ENCODE measurements at places on chromosomes 5 and 9.

- DNase-seq, result peak; percentile 55
Observed at GRCh38 chr9:128921881-128922763, 1.3 kb downstream of the PHYHD1 start.

DNA sequence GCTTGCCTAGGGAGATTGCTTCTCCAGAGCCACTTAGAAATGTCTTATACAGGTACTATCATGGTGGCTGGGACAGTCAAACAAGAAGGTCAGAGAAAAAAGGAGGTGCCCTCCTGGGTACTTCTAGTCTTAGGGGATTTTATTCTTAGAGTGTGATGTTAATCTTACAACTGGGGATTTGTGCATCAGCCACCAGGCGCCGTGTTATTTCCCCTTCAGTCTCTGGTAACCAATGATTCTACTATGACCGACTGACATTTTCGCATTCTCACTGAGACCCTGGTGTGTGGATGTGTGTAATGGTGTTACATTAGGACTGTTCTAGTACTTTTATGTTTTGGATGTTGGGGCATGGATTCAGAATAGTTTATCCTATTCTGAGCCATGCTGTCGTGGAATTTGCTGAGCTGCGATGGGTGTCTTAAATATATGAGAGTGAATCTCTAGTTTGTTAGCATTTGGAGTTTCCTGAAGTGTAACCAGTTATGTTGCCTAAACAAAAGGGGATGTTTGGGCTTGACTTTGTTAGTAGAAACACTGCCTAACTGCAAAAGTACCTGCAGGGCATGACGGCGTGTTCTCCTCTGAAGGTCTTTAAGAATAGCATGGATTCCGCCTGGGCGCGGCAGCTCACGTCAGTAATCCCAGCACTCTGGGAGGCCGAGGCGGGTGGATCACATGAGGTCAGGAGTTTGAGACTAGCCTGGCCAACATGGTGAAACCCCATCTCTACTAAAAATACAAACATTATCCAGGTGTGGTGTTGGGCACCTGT lies 175.2 kb upstream of the DAP start:
- DNase-seq, result no peak

DNA sequence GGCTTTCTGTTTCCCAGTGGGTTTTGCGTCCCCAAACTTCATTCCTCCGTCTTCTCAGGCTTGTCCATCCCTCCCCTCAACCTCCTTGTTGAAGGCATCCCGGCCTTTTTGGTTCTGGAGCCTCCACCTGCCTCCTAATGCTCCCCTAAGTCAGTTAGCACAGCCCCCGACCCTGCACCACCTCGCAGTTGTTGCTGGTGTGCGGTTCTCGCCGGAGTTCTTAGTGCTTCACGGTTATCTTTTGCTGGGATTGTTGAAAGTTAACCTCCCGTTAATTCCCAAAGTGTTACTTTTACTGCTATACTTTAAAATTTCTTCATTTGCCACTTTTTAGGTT lies 447 bp downstream of the UBLCP1 start:
- DNase-seq, result no peak

GRCh38 chr9:120688758-120689157 lies 25.5 kb downstream of the MEGF9 start:
- no peak for DNase-seq

GRCh38 chr5:39161578-39161977 lies 57.8 kb downstream of the FYB1 start:
- no peak for DNase-seq

DNA sequence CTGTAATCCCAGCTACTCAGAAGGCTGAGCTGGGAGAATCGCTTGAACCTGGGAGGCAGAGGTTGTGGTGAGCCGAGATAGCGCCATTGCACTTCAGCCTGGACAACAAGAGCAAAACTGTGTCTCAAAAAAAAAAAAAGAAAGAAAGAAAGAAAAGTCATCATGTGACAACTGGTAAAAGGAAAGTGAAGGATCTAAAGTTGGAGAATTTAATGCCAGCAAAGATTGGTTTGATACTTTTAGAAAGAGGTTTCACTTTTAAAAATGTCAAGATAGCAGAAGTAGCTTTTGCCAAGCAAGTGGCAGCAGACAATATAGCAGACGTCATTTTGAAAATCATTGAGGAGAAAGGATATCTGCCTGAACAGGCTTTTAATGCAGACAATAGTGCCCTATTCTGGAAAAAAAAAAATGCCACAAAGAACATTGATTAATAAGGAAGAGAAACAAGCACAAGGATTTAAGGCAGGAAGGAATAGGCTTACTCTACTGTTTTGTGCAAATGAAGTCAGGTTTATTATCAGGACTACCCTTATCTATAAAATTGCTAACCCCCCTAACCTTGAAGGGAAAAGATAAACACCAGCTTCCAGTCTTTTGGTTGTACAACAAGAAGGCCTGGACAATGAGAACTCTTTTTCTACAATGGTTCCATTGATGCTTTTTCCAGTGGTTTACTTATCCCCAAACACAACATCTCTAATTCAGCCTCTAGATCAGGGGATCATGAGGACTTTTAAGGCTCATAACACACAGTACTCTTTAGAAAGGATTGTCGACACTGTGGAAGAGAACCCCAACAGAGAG lies 12.0 kb downstream of the PKD2L2 start:
- DNase-seq, result no peak

DNA sequence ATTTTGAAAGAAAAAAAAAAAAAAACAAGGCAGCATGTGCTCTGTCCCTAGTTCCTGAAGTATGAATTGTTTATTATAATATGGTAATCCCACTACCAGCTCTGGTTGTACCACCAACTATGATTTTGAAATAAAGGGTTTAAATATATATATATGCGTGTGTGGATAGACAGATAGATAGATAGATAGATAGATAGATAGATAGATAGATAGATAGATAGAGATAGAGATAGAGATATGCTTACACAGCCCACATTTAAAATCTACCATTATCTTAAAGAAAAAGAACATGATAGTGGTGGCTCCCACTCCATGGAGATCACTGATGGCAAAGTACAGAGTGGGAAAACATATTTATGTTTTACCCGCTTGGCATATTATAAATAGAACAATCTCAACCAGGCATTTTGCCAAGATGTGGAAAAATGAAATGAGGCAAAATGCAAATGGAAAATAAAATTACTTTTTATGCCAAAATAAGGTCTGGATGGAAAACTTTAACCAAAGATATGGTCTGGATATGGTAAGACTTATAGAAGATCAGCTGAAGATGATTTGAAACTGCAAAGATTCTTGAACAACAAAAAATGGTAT lies 170.0 kb downstream of the ARL15 start:
- DNase-seq, result no peak

GRCh38 chr5:80251636-80252035 lies 4.2 kb downstream of the SERINC5 start:
- DNase-seq, result peak; percentile 27

DNA sequence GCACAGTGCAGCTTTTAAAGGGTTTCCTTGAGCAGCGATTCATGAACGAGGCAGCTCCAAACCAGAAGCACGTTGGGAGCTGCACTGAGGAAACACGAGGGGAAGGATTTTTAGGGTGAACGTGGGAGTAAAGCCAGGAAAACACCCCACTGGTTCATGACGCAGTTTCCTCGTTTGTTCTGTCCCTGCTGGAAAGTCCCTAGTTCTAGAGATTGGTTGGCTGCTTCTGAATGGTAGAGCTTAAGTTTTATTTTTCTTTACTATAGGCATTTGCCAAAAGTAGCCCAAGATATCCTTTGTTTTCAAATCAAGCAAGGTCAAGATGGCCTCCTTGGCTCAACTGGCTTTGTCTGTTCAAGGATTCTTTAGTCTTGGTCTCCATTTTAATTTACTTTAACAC lies 116.5 kb upstream of the CACNA1B start:
- DNase-seq, result no peak

GRCh38 chr9:69719983-69720382 lies 39.8 kb downstream of the PTAR1 start:
- DNase-seq, result no peak

DNA sequence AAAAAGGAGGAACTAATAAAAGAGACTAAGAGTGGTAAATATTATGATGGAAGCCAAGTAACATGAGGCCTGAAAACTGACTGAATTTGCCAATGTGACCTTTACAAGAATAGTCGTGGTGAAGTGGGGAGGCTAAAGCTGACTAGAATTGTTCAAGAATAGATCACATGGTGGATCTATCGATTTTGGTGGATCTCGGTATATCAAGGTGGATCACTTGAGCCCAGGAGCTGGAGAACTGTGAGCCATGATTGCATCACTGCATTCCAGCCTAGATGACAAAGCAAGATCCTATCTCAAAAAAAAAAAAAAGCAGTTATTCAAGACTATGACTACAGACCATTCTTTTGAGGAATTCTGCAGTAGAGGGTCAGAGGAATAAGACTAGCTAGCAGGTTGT lies 15.1 kb downstream of the ERMP1 start:
- peak; percentile 68 for DNase-seq

DNA sequence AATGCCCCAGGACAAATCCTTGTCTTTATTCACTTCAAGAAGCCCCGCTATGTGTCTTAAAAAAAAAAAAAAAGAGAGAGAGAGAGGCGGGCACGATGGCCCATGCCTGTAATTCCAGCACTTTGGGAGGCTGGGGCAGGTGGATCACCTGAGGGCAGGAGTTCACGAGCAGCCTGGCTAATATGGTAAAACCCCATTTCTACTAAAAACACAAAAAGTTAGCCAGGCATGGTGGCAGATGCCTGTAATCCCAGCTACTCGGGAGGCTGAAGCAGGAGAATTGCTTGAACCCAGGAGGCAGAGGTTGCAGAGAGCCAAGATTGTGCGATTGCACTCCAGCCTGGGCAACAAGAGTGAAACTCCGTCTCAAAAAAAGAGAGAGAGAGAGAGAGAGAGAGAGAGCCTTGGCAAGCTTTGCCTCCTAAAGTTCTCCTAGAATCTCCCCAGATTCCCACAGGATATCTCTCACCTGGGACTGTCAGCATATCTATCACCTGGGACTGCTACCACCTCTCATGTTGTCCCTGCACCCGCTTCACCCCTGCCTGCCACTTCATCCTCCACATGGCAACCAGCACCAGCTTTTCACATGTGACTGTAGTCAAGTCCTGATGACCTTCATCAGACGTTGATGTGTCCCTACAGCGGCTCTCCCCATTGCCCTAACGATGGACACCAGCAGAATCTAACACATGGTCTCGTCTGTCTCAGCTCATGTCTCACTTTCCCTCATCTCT lies 5.8 kb downstream of the ITK start:
- DNase-seq, result no peak

DNA sequence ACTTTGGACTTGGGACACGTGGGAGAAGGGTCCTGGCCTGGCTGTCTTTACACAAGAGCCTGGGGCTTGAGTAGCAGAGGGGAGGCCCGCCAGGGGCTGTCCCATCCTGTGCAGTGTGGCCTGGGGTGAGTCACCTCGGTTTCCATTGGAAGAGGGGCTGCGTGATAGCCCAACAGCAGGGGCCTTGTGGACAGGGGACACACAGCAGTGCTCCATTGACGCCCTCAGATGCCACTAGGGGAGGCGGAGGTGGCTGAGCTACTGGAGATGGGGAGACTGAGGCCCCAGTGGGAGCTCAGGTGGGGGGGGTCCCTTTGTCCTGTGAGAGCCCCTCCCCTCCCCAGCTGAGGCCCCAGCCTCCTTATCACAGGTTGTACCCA lies 50.0 kb upstream of the RNU6ATAC start:
- DNase-seq, result no peak

DNA sequence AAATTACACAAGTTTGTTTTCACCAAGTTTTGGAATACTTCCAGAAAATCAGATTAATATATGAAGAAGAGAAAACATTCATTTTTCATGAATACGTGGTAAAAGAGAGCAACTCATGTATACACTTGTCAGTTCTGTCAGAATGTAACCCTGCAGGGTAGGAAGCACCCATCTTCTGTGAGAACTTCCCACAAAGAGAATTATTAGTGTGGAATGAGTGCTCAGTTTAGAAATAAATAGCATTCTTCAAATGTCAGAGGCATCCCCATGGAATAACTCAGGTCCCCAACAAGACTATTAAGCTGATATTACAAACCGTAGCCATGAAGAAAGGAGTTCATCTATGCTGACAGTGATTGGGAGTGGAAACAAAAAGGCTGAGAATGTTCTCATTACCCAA lies 45.2 kb downstream of the EPB41L4A start:
- DNase-seq, result no peak

- DNase-seq, result no peak
Observed at GRCh38 chr9:36169708-36170107, 520 bp downstream of the CCIN start.

- DNase-seq, result peak; percentile 45
Observed at GRCh38 chr9:113403646-113404045, 2.6 kb upstream of the ALAD start.

GRCh38 chr5:179297026-179297425 lies 48.2 kb downstream of the ADAMTS2 start:
- no peak for DNase-seq

GRCh38 chr5:139636207-139636792 lies 11.8 kb upstream of the CXXC5 start:
- no peak for DNase-seq

GRCh38 chr5:133848341-133848811 lies 120.0 kb downstream of the C5orf15 start:
- no peak for DNase-seq

GRCh38 chr9:137157618-137158415 lies 12.0 kb downstream of the LRRC26 start:
- no peak for DNase-seq

DNA sequence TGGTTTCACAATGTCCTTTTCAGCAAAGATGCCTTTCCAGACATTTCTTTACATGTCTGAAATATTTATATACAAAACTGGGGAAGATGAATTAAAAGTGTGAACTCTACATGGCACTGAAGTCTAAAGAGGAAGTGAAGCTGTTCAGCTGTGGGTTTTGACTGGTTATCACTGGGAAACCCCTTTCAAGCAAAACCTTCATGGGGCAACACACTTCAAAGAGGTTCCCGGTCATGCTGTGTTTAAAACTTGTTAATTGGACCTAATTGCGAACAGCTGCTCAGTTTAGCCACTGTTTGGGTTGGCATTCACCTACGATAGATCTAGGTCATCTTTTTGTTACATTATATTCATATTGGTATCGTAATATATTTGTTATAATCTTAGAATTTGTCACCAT lies 20.0 kb upstream of the GDNF start:
- no peak for DNase-seq

- peak; percentile 91 for DNase-seq
Observed at GRCh38 chr9:12775679-12776512, 1.1 kb downstream of the LURAP1L start.

DNA sequence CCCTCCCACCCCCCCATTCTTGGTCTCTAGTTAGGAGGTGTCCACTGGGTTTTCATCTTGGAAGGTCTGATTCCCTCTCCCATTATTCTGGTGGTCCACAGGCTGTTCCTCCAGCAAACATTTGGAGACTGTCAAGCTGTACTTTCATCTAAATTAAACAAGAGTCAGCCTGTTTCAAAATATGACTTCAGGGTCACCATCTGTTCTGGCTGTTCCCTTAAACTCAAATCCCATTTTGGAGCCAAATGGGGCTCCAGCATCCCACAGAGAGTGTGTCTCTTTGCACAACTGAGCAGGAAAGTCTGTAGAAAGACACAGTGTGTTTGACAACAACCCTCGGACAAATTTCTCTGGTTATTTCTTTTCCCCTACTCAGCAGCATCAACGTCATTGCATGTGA lies 20.5 kb downstream of the COL15A1 start:
- DNase-seq, result no peak

GRCh38 chr5:36664766-36665165 lies 58.4 kb downstream of the SLC1A3 start:
- DNase-seq, result no peak

GRCh38 chr5:56620903-56621677 lies 194.3 kb upstream of the MAP3K1 start:
- peak; percentile 46 for DNase-seq

- no peak for DNase-seq
Observed at GRCh38 chr9:69997524-69997923, 46.1 kb upstream of the MAMDC2 start.

Data from adipocyte (in vitro differentiated cells).